Colonic mucosa (tissue), 4 donors: ENCODE measurements at places on chromosomes 2 and 18. TPM values are rescaled to one million over a fixed set of nuclear protein-coding genes. Genes with fewer than 3 reads are reported as not detected.

The RPRM gene
- total RNA-seq, result not detected

The DSG4 gene
- 0.27 TPM for total RNA-seq

The CNTNAP5 gene
- 0.35 TPM for total RNA-seq

GRCh38 chr18:46497129-46497528, 159.9 kb downstream of the LOXHD1 start:
- no peak for DNase-seq

- DNase-seq, result no peak
These were observed 15.1 kb downstream of the CLIP4 start for GRCh38 chr2:29130295-29130694.

DNA sequence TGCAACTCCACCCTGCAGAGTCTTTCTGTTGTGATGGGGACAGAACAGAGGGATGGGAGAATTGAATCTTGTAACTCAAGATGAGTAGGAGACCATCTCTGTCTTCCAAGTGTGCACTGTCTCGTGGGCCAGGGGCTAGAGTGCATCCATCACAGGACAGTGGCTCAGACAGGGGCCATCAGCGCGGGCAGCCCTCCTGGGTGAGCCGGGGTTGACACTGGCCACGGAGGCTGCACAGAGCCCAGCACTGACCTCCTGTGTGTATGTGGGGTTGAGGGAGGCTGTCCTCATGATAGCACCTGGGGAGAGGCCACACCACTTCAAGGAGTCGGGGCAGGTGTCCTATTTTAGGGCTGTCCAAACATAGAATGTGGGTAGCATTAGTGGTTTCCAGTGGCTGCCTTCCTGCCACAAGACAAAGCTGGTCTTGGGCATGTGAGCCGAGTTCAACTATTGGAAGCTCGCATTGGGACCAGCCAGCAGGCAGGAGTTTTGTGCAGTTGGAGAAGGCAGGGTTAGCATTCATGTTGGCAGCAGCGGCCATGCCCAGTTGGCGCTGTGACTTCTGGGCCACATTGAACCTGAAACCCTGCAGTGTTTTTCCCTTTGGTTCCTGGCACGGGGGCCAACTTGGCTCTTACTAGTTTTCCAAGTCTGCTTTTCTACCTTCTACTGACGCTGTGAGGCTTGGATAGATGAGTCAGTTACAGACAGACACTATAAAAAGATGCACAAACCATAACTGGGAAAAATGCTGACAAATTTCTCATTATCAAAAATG, 45.3 kb downstream of the ACOXL start:
- DNase-seq, result no peak

DNA sequence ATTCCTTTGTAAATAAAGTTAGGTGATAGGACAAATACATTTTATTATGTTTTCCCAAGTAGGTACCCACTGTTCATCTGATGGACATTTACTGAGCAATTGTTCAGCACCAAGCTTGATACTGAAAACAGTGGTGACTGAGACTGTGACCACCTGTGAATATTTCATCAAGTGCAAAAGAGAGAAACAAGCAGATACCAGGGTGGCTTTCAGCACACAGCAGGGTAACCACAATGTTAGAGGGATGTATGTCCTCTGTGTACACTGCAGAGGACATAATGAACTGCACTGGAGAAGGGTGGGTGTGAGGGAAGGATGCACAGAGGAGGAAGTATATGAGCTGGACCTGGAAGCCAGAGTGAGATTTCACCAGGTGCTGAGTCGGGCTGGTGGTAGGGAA, 411.8 kb downstream of the RAD51AP2 start:
- DNase-seq, result no peak

DNA sequence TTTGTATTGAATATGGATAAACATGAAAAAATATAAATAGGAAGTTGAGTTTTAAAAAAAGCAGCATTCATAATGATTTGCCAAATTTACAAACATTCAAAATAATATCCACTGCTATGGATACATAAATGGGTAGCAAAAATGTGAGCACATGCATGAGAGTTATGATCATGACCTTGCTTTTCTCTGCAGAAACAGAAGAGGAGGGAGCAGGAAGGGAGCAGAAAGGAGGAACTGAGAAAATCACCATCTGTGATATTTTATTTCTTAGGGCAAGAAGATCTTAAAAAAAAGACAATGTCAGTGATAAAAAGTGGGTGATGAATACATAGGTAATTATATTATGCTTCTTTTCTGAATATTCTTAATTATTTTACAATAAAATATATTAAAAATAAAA, 17.7 kb upstream of the CCDC93 start:
- DNase-seq, result no peak
